RPMI8226 (cell line): ENCODE measurements at places on chromosomes 6 and 20.
A peak's percentile ranks its signal among the peaks of the same experiment; 100 is the strongest.

DNA sequence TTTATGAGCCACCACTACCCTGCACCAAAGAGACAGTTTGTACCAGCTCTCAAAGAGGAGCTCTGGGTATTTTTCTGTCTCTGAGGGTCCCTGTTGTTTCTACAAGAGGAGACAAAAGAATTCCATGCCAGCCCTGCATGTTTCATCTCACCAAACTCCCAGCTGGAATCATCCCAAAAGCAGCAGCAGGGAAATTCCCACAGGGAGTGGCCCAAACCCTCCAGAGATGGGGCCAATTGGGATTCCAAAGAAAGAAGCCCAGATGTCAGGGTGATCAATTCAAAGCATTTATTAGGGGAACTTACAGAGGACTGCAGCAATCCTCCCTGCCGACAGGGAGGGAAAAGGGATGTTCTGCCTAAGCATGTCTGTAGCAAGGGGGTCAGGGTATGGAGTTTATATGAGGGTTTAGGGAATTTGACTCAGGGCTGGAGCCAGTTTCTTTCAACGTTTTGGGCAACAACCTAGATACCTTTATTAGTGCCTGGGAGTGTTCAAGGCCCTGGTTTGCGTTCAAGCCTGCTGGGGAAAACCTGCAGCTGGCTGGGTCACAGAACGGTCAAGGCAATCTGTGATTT, 47.2 kb downstream of the MUC22 start:
- DNase-seq = no peak

- DNase-seq = no peak
Observed at GRCh38 chr6:155717374-155717773, 261.7 kb upstream of the NOX3 start.

- DNase-seq = no peak
Observed at GRCh38 chr6:127111526-127111925, 6.9 kb upstream of the RSPO3 start.

- no peak for DNase-seq
Observed at GRCh38 chr20:56685879-56686278, 56.8 kb downstream of the TFAP2C start.

GRCh38 chr6:120108061-120108795, 758.7 kb upstream of the MAN1A1 start:
- no peak for DNase-seq

DNA sequence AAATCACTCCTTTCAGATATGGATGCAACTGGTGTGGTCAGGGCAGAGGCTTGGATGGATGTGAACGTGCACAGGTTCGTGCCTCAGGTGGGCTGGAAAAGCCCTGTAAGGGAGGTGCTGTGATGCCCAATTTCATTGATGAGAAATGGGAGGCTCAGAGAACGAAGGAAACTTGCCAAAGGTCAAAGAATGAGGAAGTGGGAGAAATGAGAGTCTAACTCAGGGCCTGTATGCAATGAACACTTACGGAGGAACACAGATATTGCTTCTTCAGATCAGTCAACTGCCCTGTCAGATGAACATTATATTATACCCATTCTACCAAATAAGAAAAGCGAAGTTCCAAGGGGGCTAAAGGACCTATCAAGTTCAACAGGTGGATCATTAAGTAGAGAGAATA, 134.7 kb downstream of the RCAN2 start:
- DNase-seq = no peak

- peak; percentile 64 for DNase-seq
Observed at GRCh38 chr20:24100370-24101011, 111.9 kb upstream of the GGTLC1 start.

DNA sequence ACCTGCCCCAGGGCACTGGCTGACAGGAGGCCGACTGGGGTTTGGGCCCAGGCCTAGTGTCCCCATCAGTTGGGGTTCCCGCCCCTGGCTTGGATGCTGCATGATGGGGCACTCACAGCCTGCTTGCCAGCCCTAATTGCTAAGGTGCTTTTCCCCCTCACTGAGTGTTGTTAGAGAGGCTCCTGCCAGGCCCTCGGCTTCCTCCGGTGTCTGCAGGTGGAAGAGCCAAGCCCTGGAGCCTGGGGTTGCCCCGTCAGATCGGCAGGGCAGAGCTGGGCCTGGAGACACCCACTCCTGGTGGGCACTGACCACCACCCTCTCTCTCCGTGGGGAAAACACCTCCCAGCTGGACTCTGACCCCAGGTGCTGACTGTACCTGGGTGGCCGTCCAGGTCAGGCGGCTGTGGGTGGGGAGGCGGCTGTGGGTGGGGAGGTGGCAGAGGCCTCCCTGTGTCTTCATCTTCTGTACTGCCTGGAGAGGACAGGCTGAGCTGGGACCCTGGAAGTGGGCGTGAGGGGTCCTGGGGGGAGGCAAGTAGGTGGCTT, 6.0 kb upstream of the CABLES2 start:
- no peak for DNase-seq

- no peak for DNase-seq
Observed at GRCh38 chr6:160379466-160379865, 31.3 kb downstream of the SLC22A3 start.

DNA sequence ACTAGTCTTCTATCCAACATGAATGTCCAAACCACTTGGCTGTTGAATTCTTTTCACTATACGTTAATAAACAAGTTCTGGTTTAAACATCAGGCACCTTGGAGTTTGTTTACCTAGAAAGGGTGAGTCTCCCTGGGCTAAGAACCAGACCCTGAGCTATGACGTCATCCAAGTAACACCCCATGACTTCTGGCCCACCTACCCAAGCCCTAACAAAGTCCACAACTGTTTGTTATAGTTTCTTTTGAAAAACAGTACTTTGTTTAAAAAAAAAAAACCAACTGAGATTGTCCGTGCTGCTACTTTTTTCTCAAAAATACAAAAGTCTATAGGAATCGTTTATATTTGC, 146.9 kb upstream of the BEND6 start:
- DNase-seq = no peak

GRCh38 chr6:37060195-37060559, 54.7 kb downstream of the FGD2 start:
- peak; percentile 75 for DNase-seq

GRCh38 chr6:132969196-132969595, 154.8 kb downstream of the RPS12 start:
- DNase-seq = no peak

- DNase-seq = no peak
Observed at GRCh38 chr6:111551521-111552231, 54.0 kb downstream of the TRAF3IP2 start.

- peak; percentile 84 for DNase-seq
Observed at GRCh38 chr6:27752038-27752885, 159.9 kb downstream of the OR2B2 start.

DNA sequence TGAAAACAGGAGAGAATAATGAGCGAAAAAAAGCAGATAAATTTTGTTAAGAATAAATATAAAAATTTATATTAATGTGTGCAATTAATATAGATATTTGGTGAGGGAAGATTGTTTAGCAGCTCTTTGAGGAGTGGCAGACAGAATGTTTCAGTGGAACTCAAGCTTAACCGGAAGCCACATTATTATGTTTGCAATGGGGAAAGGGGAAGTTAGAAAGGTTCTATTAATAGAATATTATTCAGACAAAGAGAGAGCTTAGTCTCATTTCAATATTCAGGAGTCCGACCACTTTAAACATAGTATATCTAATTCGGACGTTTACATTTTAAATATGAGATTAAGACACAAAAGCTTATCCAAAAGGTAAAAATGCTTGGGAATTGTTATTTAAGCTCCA, 81.6 kb upstream of the KHDRBS2 start:
- peak; percentile 20 for DNase-seq

- DNase-seq = peak; percentile 18
Observed at GRCh38 chr20:41657655-41658054, 39.5 kb upstream of the CHD6 start.

GRCh38 chr6:72418495-72418894, 203.4 kb upstream of the KCNQ5 start:
- no peak for DNase-seq

DNA sequence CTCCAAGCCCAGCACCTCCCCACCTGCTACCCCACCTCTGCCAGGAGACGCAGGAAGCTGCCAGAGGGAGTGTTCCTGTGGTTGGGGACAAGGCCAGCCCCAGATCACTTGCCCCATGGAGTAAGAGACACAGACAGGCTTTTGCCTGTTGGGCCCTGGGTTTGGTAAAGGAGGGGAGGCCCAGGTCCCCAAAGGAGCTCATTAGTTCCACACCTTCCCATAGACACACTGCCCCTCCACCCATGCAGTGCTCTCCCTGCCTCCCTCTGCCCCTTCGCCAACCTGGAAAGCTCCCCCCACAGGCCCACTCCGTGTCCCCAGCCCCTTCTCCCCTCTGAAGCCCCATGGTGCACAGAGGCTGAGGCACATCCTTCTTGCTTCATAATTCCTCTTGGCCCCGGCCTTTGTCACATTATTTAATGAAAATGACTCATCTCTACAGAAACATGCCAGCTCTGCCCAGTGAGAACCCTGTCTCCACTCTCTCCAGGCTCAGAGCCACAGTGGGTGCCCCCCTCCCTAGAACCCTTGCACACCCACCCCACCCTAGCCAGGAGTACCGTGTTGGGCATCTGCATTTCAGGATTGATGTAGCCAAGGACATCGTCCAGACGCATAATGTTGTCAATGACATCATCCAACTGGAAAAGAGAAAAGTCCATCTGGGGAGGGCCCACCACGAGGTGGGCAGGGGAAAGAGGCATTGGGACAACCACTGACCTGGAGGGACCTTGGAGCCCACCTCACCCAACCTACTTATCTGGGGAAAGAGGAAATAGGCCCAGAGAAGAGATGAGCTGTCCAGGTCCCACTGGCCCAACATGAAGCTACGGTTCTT, 46.0 kb downstream of the TFEB start:
- DNase-seq = no peak

GRCh38 chr20:57842720-57843119, 132.9 kb upstream of the PMEPA1 start:
- DNase-seq = no peak

- DNase-seq = no peak
Observed at GRCh38 chr6:88301256-88301655, 135.1 kb upstream of the CNR1 start.

GRCh38 chr20:37144856-37145404, 34.2 kb upstream of the RPN2 start:
- DNase-seq = no peak
